DMS79 treated with DMSO at 0.1 percent for 48 hours (cell line): ENCODE measurements at places on chromosomes 5 and 9.

GRCh38 chr5:74639807-74640449 lies 600 bp downstream of the ENC1 start:
- no peak for DNase-seq

DNA sequence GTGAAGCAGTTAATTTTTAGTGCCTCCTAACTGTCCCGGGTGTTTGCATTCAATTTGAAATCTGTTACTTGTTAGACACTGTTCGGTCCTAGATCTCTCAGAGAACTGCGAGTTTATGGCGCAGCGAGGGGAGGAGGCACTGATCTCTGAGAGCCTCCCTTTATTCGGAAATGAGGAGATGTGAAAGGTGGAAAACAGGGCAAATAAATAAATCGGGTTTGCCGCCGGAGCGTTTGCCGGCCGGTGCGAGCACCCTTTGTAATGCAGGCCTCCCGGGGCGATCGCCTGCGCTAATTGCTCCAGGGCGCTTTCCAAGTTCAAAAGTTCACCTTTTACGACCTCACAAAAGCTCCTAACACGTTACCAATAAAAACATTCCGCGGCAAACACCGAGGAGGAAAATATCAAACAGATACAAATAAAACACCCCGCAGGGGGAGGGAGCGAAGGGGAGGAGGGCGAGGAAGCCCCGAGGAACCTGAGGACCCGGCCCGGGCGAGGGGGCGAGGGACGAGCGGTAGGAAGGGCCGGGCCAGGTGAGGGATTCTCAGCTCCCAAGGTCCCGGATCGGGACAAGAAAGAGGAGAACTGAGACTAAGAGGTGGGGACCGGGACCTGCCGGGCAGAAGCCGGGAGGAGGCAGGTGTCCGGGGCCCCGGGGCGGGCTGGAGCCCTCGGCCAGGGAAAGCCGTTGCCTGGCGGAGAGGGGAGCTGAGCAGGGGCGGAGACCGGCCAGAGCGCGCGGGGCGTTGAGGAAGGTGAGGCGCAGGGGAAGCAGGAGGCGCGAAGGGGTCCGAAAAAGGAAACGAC lies 1.4 kb downstream of the NR6A1 start:
- DNase-seq = no peak

DNA sequence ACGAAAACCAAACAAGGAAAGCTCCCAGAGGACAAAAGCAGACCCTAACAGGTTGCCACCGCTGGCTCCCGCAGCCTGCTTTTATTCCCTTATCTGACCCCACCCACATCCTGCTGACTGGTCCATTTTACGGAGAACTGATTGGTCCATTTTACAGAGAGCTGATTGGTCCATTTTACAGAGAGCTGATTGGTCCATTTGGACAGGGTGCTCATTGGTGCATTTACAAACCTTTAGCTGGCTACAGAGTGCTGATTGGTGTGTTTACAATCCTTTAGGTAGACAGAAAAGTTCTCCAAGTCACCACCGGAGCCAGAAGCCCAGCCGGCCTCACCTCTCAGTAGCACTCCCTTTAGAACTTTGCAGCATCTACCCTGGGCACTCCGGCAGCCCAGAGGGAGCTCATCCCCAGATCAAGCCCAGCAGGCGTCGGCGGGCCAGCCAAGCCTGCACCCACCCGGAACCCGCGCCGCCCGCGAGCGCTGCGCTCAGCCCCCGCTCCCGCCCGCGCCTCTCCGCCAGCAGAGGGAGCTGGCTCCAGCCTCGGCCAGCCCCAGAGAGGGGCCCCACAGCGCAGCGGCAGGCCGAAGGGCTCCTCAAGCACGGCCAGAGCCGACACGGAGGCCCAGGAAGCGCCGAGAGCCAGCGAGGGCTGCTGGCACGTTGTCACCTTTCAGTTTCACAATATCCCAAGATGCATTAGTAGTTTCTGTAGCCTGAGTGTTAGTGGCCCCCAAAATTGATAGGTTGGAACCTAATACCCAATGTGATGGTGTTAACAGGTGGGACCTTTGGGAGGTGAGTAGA lies 35.3 kb upstream of the CLPTM1L start:
- DNase-seq = no peak

GRCh38 chr9:7542693-7543092 lies 256.9 kb downstream of the DMAC1 start:
- no peak for DNase-seq

GRCh38 chr5:5667136-5667554 lies 244.7 kb downstream of the ICE1 start:
- DNase-seq = no peak
